T47D (cell line): ENCODE measurements at places on chromosomes 12 and 14.

- DNase-seq = no peak
Measured at GRCh38 chr12:124851342-124851741, 12.3 kb downstream of the SCARB1 start.

- DNase-seq = peak; percentile 12
Measured at GRCh38 chr12:86712425-86712843, 456.2 kb upstream of the MGAT4C start.

DNA sequence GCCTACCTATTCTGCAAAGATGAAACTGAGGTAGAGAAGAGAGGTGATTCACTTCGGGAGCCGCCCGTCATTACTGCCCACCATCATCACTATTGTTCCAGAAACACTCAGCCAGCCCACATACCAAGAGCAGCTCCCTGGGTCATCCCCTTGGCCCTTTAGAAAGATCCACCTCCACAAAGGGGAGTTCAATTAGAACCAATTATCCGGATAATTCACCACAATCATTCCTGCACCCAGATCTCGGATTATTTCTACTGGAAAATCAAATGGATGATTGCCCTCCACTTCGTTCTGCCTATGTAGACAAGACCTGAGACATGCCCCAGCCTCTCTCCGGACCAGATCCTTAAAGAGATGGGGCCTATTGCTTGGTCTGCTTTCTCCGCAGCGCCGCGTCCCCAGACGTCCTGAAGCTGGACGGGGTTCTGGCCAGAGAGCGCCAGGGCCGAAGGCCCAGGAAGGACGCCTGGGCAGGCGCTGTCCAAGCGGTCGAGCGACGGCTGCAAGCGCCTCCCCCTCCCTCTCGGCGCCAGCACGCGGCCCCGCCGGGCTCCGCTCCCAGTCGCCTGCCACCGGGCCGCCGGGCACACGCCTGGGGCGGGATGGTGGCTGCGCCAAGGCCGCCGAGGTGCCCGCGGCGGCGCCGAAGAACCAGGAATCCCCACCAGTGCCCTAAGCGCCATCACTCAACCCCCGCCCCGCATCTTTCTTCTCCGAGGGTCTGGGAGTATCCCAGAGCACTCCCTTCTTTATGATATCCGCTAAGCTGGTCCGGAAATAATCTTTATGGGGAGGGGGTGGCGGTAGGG, 1.3 kb upstream of the ASCL1 start:
- no peak for DNase-seq

DNA sequence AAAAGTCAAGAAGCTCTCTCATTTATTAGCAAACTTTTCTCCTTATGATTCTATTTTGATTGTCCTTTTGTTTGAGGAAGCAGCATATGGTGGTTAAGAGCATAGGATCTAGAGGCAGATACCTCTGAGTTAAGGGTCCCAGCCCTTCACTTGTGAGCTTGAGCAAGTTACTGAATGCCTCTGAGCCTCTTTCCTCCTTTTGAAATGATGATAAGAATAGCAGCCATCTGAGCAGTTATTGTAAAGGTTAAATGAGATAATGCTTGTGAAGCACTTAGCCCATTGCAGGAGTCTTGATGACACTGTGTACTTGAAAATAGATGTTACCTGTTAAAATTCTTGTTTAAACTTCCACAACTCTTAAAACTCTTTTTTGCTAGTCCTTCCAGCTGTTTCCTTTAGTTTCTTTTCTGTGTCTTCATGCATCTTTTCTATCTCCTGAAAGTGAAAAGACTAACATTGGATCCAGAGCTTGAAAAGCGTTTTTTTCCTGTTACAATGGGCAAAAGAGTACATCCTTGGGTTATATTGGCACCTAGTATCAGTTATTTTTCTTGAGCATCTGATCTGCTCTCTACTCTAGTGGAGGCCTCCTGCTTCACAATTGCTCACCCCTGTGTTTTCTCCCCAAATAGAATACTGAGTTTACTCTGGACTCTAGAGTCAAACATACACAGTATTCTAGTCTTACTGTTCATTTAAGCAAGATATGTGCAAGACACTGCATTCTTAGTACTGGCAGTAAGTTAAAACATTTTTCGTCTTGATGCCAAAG, 3.1 kb downstream of the HIF1A start:
- no peak for DNase-seq

GRCh38 chr12:9810671-9811070, 16.6 kb upstream of the KLRF1 start:
- DNase-seq = no peak

GRCh38 chr12:13002301-13003097, 2.4 kb upstream of the HEBP1 start:
- no peak for DNase-seq

- DNase-seq = no peak
Measured at GRCh38 chr12:75854681-75855309, 176.8 kb downstream of the PHLDA1 start.

DNA sequence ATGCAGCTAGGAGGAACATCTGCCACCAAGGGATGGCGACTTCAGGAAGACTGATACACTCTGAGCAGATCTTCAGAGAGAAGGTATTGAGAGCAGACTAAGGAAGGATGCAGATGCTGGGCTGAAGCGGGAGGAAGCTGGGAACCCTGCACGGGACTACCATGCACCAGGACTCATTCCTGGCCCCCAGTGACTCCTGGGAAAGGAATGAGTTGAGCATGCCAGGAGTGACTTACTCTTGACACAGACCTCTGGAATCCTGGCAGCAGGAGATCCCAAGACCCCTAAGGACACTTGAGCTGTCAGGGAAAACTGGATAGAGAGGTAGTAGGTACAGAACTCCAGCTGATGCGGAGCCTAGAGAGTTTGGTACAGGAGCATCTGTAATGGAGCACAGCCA, 336.1 kb downstream of the RPS29 start:
- no peak for DNase-seq

GRCh38 chr12:113061061-113061694, 4.6 kb downstream of the DTX1 start:
- DNase-seq = no peak

- no peak for DNase-seq
Measured at GRCh38 chr14:61437381-61437780, 116.0 kb downstream of the PRKCH start.

GRCh38 chr12:130988751-130989150, 35.0 kb downstream of the ADGRD1 start:
- DNase-seq = no peak

DNA sequence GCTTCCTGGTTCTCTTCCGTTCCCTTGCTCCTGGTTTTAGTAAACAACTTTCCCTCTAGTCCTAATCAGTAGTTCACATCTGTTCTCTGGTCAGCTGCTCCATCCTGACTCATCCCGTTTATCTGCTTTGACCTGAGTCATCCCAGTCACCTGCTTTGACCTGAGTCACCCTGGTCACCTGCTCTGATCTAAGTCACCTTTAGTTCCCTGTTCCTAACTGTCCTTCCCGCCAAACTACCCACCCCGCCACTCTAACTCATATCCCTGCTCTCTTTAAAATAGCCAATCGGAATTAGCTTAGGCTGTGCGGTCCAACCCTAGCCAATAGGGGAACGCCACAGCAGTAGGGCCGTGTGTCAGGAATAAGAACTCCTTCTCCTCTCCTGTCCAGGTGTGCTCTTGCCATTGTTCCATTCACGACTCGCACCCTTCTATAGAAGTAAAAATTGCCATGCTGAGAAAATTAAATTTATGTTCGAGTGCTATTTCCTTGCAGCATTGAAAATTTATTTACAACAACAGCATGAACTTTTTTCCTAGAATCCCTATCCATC, 3.1 kb upstream of the ANKRD33 start:
- DNase-seq = peak; percentile 12

GRCh38 chr12:5206401-5207175, 162.9 kb downstream of the KCNA5 start:
- DNase-seq = no peak

- DNase-seq = no peak
Measured at GRCh38 chr14:70881549-70882177, 25.6 kb upstream of the PCNX1 start.

GRCh38 chr14:96053600-96054381, 14.6 kb downstream of the C14orf132 start:
- no peak for DNase-seq

GRCh38 chr14:68349900-68350629, 442.8 kb downstream of the ZFP36L1 start:
- peak; percentile 38 for DNase-seq

DNA sequence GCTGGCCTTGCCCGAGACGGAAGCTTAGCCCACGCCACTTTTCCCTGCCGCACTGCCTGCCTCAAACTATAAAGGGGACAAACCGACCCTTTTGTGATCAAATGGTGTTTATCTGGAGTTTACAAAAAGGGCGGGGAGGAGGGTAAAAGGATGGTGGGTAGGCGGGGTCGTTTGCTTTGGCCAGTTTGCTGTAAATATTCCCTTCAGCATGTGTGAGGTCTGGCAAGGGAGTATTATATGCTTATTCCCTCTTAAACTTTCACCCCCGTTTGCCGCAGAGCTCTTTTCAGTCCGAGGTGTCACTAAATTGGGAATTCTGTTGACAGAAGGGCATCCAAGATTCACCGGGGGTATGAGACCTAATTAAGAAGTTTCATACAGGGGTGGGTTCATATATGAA, 3.8 kb upstream of the TBX3 start:
- DNase-seq = no peak

DNA sequence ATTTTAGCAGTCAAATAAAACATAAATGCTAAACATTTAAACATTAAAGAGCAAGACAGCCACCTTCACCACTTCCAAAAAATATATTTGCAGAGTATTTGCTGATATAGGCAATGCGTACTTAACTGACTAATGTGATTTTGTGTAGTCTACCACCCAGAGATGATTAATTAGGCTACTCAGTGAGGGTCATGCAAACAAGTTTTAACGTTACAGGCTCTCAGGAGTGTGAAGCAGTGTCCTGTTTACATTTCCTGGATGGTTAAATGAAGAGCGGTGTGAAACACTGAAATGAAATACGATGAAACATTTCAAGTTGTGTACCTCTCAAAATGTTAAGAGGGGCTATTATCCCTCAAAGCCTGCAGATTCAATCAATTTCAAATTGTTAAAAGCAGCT, 165.8 kb upstream of the LRIG3 start:
- DNase-seq = no peak

DNA sequence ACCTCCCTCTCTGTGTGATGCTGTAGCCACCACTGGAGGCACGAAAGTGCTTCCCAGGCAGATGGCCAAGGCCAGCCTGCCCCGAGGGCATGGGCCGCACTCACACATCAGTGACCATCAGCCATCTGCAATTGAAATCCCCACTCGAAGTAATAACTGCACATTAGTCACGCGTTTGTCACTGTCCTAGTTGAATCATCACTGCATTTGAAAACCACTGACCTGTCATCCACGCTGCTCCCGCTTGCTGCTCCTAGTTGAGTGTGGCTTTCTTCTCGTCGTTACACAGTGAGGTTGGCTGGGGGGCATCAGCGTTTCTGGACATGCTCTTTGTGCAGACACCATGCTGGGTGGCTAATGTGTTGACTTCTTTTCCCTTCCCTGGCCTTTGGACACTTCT, 176.1 kb downstream of the ADGRD1 start:
- no peak for DNase-seq

DNA sequence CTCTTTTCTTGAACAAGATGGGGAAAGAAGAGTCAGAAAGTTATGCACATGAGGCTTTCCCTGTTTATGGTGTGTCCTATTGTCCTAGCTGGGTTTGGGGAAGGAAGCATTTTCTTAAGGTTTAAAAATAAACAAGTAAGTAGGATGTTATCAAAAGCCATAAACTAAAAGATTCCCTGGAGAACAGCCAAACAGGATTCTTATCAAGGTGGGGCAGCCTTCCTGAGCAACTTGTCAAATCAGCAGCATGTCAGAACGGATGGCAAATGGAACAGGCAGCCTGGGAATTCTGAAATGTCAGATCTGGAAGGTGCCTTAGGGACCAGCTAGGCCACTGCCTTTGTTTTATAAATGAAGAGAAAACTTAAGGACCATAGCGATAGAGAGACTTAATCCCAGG, 152.2 kb upstream of the RGS6 start:
- DNase-seq = no peak

GRCh38 chr12:57498132-57498502, 10.2 kb downstream of the MARS1 start:
- DNase-seq = no peak

DNA sequence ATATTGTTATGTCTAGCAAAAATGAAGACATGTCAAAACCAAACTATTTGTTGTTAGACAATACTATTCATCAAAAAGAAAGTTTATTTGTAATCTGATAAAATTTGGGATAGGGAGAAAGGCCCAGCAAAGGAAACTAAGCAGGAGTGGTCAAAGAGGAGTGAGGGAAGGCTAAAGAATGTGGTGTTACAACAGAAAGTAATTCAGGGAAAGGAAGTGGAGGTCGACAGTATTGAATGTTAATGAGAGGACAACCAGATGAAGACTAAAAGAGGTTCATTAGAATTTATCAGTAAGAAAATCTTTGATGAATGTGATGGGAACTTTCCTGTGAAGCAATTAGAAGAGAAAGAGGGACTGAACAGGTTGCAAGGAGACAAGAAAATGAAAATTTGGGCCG, 33.9 kb downstream of the PLCZ1 start:
- no peak for DNase-seq

DNA sequence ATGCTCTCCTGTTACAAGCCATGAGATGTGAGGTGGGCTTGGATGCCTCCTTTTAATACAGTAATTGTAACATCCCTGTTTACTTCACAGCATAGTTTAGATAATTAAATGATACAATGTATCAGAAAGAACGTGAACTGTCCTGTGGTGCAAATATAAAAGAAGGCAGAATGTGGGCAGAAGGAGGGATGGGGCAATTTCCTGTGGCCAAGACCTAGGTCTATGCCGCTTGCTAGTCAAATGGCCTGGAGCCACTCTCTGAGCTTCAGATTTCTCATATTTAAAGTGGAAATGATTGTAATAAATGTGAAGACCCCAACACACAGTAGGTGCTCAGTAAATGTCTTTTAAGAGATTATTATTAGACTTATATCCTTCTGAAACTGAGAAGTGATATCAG, 24.0 kb upstream of the EVL start:
- no peak for DNase-seq

DNA sequence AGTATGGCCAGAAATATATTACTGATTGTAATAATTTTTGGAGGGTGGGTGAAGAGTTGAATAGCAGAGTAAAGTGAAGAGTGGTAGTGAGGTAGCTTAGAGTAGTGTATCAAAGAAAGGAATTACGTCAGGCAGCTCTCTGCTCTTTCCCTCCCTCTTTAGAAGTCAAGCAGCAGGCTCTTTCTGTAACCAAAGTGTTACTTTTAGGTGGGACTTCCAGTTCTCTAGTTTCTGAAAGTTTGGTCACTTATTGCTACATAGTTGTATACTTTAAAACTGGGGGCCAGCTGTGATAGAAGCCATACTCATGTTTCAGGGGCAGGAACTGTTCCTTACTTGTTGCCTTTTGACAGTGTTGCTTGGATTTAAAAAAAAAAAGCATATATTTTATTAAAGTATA, 30.6 kb downstream of the ATF7IP start:
- no peak for DNase-seq

GRCh38 chr14:36394593-36394992, 74.2 kb upstream of the MBIP start:
- DNase-seq = no peak
